ENCODE measurements at places on chromosomes 5 and 9.

DNA sequence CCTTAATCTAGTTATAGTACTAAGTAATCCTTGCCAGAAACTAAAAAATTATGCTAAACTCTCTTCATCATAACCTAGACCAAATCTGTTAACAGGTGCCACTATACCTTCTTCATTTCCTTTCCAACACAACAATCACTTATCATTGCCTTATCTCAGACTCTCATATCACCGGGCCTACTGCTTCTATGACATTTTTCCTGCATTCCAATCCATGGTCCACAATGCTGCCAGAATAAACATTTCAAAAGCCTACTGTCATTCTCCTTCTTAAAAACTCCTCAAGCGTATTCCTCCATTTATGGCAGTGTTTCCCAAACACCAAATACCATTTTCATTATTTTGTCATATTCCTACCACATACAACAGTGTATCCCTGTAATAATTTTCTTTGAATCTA lies 6.5 kb downstream of the PPP6C start:
- DNase-seq: no peak

- peak; percentile 7 for DNase-seq
Observed at GRCh38 chr5:38715696-38716095, 130.1 kb upstream of the OSMR start.

GRCh38 chr5:58002323-58002722 lies 457.6 kb downstream of the PLK2 start:
- no peak for DNase-seq

DNA sequence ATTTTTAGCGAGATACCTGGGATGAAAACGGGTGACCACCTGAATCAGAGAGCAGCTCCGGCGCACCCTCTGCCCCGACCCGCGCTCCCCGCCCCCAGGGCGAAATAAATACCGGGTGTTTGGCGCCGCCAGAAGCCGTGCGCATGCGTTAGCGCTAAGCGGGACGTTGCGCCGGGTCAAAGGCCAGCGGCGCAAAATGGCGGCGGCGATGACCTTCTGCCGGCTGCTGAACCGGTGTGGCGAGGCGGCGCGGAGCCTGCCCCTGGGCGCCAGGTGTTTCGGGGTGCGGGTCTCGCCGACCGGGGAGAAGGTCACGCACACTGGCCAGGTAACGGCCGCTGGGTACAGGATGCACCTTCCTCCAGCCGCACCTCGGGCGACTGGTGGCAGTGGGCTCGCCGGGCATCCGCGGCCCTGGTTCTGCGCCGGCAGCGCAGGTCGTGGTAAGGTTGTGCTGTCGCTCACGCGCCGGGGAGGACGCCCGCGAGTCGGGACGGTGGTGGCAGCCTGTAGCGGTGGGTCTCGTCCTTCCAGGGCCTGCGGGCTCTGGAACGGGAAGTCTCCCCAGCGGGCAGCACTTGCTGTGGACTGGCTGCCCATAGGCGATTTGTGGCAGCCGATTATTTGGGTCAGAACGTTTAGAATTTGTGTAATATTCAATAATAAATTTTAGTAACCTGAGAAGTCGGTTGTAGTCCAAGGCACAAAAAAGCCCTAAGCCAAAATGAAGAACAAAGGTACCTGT lies at the start of gene NDUFS6:
TSS of gene NDUFS6 (plus strand) at position 186 of the 745 bp plus-strand sequence. CDS start at position 197, 11 bp downstream.
- DNase-seq: peak; percentile 90

- peak; percentile 37 for DNase-seq
Observed at GRCh38 chr5:107954254-107954653, 283.5 kb upstream of the EFNA5 start.

Measured in NCI-H69 (cell line).